ENCODE measurements at places on chromosomes 5 and 9.

DNA sequence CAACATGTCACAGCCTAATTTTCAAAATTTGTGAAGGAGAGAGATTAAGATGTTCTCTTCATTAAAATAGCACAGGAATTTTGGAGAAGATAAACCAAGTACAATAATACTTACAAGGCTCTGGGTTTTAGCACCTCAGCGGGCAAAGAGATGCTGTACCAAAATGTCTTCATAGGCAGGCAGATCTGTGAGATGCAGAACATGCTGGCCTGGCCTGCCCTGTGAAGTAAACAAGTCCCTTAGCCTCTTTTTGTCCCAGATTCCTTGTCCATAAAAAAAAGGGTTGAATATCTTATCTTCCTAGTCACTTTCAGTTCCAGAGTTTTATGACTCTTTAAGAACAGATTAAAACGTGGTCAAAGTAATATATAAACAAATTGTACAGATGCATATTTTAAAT lies 53.0 kb upstream of the C6 start:
- no peak overlapping the region for H3K27ac ChIP-seq
- no peak overlapping the region for H3K4me3 ChIP-seq
- H3K4me1 ChIP-seq = peaks cover 7% of the 10 kb centered on the region
- H3K36me3 ChIP-seq = no peaks in the 10 kb centered on the region
- DNase-seq = no peak
- H3K27me3 ChIP-seq = no peaks in the 10 kb centered on the region

- no peak for DNase-seq
- H3K27ac ChIP-seq = no peak overlapping the region
- H3K36me3 ChIP-seq = no peaks in the 10 kb centered on the region
- H3K4me3 ChIP-seq = no peak overlapping the region
- no peaks in the 10 kb centered on the region for H3K4me1 ChIP-seq
- peaks cover 11% of the 10 kb centered on the region for H3K27me3 ChIP-seq
Measured at GRCh38 chr5:137599457-137599856, 100.3 kb upstream of the SPOCK1 start.

DNA sequence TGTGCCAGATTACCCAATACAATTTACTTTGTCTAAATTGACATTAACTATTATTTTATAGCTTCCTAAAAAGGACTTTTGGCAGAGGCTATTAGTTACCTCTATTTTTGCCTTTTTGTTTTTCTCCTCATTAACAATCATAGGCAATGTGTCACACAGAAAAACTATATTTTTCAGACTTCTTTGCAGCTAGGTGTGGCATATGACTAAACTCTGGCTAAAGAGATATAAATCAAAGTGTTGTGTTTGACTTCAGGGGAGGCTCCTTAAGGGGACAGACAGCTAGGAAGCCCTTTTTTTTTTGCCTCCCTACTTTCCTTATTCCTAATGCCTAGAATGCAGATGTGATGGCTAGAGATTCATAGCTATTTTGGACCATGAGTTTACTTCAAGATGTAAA lies 19.7 kb upstream of the GCNT4 start:
- no peak for DNase-seq
- H3K4me1 ChIP-seq = no peaks in the 10 kb centered on the region
- H3K27me3 ChIP-seq = no peaks in the 10 kb centered on the region
- no peak overlapping the region for H3K4me3 ChIP-seq

DNA sequence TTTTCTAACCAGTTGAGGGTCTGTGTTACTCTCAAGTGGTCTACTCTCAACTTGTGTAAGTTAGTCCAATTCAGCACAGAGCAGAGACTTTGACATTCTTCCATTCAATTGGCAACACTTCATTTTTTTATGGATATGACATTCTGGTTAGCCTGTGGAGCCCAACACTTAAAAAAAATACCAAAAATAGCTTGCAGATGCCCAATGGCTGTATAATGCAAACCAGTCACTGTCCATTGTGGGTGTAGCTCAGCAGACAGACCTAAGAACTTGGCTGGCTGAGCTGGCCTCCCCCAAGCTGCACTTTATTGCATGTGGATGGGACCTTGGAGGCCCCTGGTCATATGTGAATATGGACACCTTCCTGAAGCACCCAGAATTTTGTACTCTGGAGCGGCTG lies 103.2 kb downstream of the DPYSL3 start:
- H3K36me3 ChIP-seq = peaks cover 21% of the 10 kb centered on the region
- no peak overlapping the region for H3K4me3 ChIP-seq
- H3K27me3 ChIP-seq = no peaks in the 10 kb centered on the region
- DNase-seq = no peak
- H3K4me1 ChIP-seq = peaks cover 47% of the 10 kb centered on the region

DNA sequence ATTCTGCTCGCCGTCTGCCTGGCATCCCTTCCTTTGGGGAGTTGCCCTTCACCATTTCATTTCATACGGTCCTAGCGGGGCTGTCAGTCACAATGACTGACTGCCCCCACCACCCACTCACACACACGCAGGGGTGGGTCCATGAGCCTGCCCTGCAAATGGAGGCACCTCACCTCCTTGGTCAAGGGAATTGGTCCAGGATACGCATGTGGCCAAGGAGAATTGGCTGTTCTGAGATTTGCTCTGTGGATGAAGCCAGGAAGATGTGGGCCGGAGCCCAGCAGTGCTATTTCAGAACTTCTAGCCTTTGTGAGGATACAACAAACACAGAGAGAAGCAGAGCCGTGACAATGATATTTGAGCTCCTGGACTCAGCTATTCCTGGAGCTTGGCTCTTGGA lies 17.0 kb downstream of the C1QTNF2 start:
- no peaks in the 10 kb centered on the region for H3K27me3 ChIP-seq
- peaks cover 10% of the 10 kb centered on the region for H3K4me1 ChIP-seq
- no peak for DNase-seq
- H3K4me3 ChIP-seq = no peak overlapping the region

- H3K4me1 ChIP-seq = peaks cover 5% of the 10 kb centered on the region
- no peak overlapping the region for H3K27ac ChIP-seq
- H3K27me3 ChIP-seq = no peaks in the 10 kb centered on the region
- no peak for DNase-seq
- no peaks in the 10 kb centered on the region for H3K36me3 ChIP-seq
Measured at GRCh38 chr5:59348189-59348588, 545.3 kb downstream of the PDE4D start.

DNA sequence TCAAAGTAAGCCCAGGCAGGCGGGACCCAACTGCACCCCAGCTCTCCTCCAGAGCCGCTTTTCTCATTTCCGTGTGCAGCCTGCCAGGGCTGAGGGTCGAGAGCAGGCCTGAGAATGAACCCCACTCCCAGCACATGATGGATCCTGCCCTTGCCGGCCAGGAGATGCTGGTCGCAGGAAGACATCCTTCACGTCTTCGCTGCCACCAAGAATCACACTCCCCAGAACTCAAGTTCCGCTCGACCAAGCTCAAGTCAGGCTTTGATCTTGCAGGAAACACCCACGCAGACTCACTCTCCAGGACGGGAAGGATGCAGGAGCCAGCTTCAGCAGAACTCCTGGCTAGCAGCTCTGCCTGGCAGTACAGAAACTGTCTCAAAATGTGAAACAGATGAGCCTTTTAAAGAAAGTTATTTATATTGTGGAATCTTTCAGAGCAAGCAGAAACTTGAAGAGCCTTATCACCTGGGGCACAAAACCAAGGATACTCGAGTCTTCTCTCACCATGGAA lies 102.4 kb downstream of the ROR2 start:
- DNase-seq = no peak
- H3K27ac ChIP-seq = no peak overlapping the region
- H3K36me3 ChIP-seq = no peaks in the 10 kb centered on the region

GRCh38 chr5:17103461-17103860 lies 114.0 kb upstream of the BASP1 start:
- no peak overlapping the region for H3K27ac ChIP-seq
- no peaks in the 10 kb centered on the region for H3K36me3 ChIP-seq
- no peak for DNase-seq

DNA sequence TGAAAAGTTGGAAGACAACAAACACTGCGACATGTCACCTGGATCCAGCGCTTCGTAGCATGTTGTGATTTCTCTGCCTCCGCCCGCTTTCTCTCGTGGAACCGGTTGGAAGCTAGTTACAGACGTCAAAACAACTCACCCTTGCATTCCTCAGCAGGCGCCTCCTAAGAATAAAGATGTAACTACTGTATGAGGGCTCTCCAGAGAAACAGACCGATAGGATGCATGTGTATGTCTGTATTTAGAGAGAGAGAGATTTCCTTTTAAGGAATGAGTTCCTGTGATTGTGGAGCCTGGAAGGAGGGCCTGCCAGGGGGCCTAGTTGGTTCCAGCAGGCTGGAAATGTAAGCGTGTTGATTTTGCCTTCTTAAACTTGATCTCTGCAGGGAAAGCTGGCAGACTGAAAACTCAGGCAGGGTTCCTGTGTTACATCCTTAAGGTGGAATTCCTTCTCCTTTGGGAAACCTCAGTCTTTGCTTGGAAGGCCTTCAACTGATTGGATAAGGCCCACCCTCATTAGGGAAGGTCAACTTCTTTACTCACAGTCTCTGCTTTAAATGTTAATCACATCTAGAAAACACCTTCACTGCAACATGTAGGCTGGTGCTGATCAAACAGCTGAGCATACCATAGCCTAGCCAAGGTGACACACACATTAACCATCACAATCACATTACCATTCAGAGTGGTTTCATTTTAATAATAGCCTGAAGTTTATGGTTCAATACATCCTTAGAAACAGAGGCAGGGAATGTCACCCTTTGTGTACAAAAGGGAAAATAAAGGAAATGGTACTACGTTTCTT lies 163.8 kb downstream of the SYK start:
- H3K4me3 ChIP-seq = no peak overlapping the region
- no peaks in the 10 kb centered on the region for H3K36me3 ChIP-seq
- DNase-seq = no peak
- peaks cover 25% of the 10 kb centered on the region for H3K27me3 ChIP-seq

DNA sequence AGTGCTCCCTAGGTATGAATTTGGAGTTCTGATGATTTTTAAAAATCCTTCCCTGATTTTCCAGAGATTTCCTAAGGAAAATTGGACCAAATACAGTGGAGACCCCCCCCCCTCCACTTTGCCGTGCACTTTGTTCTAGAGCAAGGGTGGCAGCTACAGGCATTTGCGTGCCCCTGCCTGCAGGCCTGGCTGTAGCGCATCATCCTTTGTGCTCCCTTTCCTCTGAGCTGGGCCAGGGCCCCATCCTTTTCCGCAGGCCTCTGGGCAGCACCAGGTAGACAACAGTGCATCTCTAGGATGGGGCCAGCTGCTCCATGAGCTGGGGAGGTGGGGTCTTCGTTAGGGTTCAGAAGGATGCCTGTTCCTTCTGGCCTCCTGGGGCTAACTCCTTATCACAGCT lies 39.6 kb downstream of the TRIO start:
- DNase-seq = no peak
- no peak overlapping the region for H3K27ac ChIP-seq
- no peaks in the 10 kb centered on the region for H3K27me3 ChIP-seq
- peaks cover 70% of the 10 kb centered on the region for H3K4me1 ChIP-seq
- H3K4me3 ChIP-seq = no peak overlapping the region

- no peaks in the 10 kb centered on the region for H3K36me3 ChIP-seq
- no peak overlapping the region for H3K27ac ChIP-seq
- no peaks in the 10 kb centered on the region for H3K4me1 ChIP-seq
- no peak overlapping the region for H3K4me3 ChIP-seq
- H3K27me3 ChIP-seq = no peaks in the 10 kb centered on the region
Measured at GRCh38 chr5:86644843-86645242, 27.1 kb downstream of the COX7C start.

GRCh38 chr5:135399794-135400542 lies 937 bp upstream of the MACROH2A1 start:
- no peaks in the 10 kb centered on the region for H3K36me3 ChIP-seq
- H3K4me1 ChIP-seq = peaks cover 32% of the 10 kb centered on the region
- H3K4me3 ChIP-seq = peak overlapping the region; percentile 93
- H3K27ac ChIP-seq = peak overlapping the region; percentile 95
- no peak for DNase-seq

DNA sequence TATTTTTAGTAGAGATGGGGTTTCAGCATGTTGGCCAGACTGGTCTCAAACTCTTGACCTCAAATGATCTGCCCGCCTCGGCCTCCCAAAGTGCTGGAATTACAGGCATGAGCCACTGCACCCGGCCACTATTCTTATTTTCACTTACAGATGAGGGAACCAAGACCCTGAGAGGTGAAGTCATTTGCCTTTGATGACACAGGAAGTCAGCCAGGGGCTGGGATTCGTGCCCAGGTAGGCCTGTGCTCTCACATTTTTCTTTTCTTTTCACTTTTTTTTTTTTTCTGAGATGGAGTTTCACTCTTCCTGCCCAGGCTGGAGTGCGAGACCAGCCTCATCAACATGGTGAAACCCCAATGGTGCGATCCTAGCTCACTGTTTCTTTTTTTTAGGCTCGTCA lies 22.2 kb downstream of the ENG start:
- H3K4me3 ChIP-seq = no peak overlapping the region
- H3K36me3 ChIP-seq = peaks cover 27% of the 10 kb centered on the region
- H3K27ac ChIP-seq = peak overlapping the region; percentile 51
- H3K27me3 ChIP-seq = no peaks in the 10 kb centered on the region
- no peak for DNase-seq
